LNCaP clone FGC (cell line): ENCODE measurements at places on chromosomes 4 and X.

DNA sequence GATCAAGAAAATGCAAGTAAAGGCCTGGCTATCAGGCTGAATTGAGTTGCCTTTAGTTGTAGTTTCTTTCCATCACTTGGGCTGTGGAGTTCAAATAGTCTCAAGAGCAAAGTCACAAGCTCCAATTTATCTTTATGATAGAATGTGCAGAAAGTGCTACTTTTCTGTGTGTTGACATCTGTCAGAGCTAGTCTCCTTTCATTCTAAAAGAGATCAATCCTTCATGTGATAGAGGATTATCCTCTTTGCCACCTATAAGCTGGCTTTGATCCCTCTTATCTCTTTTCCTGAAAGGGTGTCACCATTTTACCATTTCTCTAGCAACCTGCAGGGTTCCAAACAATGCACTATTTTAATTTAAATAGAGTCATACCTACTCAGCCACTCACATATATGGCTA lies 224.9 kb downstream of the TEX13A start:
- DNase-seq, result no peak

GRCh38 chr4:22514481-22514880 lies 1.4 kb downstream of the ADGRA3 start:
- no peak for DNase-seq

- no peak for DNase-seq
Measured at GRCh38 chr4:165606465-165607205, 227.8 kb downstream of the CPE start.

- DNase-seq, result no peak
Measured at GRCh38 chr4:3386526-3386925, 55.2 kb upstream of the HGFAC start.

DNA sequence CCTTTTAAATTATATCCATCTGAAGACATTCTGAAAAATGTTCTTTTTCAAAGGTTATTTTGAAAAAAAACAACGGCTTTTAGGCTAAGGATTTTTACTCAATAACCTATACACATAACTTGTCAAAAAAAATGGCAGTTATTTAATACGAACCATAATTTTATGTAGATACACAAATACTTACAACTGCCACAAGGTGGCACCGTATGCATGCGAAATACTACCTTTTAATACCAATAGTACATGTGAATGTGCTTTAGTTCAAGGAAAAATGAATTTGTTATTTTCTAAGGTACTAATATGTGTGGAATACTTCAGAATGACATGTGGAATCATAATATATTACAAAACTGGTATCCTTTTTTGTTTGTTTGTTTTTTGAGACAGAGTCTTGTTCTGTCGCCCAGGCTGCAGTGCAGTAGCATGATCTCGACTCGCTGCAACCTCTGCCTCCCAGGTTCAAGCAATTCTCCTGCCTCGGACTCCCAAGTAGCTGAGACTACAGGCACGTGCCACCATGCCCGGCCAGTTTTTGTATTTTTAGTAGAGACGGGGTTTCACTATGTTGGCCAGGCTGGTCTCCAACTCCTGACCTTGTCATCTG lies 4.6 kb upstream of the MAD2L1 start:
- peak; percentile 33 for DNase-seq

DNA sequence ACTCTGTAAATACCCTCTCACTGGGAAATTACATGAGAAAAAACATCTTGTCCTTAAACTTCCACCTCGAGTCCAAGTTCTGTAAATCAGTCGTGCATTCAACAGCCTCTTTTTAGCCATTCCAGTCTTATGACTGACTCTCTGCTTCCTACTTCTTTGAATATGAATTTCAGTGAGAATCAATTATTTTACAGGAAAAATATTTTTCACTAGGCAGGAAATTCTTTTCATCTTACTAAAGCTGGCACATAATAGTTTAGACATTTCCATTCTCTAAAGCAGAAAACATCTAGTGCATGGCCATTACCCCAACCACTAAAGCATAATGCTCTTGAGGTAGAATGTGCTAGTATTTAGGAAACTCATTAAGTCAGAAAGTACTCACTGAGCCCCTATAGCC lies 565.7 kb upstream of the FAT1 start:
- no peak for DNase-seq
